Activated CD8-positive, alpha-beta T cell treated with anti-CD3 and anti-CD28 coated beads, Interleukin-2, amount 10 ng/mL, durations not matched to agents 7 days and 5 days (primary cell): ENCODE measurements at places on chromosomes 7 and 10.

- no peak for DNase-seq
Measured at GRCh38 chr10:131211559-131211958, 100.0 kb downstream of the TCERG1L start.

- no peak for DNase-seq
Measured at GRCh38 chr7:143068446-143068845, 16.3 kb downstream of the OR6V1 start.

DNA sequence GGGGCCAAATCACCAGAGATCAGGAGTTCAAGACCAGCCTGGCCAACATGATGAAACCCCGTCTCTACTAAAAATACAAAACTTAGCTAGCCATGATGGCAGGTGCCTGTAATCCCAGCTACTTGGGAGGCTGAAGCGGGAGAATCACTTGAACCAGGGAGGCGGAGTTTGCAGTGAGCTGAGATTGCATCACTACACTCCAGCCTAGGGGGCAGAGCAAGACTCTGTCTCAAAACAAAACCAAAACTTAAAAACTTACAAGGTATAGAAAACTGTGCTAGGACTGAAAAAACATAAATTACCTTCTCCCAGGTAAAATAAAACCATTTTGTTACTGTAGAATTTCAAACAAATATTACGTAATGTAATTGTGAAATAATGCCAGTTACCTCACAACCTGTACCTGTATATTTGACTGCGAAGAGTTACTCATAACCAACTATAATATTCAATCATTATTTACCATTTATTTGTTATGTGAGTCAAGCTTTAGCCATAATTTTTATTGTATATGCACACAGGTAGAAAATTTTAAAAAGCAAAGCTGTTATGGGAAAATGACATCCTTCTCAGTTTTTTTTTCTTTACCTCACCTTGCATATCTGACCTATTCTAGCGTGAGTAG, 180.9 kb downstream of the SEMA3A start:
- no peak for DNase-seq

GRCh38 chr7:108805808-108806397, 236.2 kb downstream of the DNAJB9 start:
- DNase-seq: no peak

GRCh38 chr7:126818393-126819196, 434.1 kb downstream of the GRM8 start:
- no peak for DNase-seq

DNA sequence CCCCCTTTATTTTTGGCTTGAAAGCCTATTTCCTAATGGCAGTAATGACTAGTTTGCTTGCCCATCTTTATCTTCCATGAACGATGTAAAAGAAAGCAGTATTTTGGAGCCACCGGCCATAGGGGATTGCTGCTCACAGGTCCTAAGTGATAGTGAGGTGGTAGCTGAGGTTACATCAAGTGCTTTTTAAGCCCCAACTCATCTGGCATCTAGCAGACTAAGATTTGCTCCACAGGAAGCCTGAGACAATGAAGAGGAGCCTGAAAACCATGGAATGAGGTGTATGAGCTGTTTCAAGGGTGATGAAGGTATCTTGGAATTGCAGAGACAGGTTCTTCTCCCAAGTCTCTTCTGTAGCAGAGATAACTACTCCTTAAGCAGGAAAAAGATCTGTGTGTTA, 496.3 kb downstream of the XPNPEP1 start:
- no peak for DNase-seq

DNA sequence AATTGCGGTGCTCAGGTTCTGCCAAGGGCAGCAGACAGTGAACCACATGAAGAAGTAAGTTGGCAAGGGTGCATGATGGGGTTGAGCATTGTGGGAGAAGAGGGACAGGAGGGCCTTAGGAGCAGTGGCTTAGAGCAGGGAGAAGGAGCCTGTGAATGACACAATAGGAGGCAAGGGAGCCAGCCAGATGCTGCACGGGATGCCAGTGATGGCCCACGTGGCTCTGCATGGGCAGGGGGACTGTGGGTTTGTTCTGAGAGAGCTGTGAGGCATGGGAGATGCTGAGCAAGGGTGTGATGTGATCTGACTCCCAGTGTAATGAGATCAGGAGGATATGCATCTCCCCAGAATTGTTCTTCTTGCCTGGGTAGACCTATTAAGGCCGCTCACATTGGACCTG, 60.9 kb downstream of the C10orf90 start:
- DNase-seq: no peak

GRCh38 chr7:134505856-134506255, 21.5 kb upstream of the AKR1B10 start:
- no peak for DNase-seq

DNA sequence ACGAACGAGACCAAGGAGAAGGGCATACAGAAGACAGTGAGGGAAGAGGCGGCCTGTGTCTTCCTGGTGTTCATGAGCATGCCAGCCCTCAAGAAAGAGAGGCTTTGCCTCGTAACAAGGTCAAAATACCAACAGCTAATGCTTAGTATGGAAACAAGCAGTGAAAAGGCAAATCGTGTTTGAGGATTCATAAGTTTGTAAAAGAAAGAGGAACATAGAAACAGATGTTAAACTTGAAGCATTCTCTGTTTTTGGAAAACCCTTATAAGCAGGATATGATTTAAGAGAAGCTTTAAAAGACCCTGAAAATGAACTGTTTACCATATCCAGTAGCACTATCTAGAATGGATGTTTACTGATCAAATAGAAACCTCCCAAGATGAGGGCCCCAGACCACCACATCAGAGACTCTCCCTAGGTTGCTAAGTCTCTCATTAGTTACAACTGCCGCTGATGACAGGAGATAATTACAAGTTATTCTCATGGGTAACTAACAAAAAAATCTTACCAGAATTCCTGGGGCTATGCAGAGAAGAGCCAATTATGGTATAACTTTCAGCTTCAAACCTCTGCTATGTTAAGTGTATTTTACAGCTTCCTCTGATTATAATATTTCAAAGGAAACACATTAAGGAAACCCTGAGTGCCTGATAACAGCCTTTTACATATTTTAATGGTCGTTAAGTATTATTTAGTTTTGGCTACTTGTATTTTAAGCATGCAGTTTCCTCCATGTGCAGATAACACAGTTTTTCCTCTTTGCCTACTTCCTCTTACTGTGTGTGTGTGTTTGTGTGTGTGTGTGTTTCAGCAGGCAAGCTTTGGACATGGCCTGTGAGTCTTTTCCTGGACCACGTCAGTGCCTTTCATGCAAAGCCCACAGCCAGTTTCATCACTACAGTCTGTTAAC, 17.9 kb downstream of the JCAD start:
- DNase-seq: no peak

DNA sequence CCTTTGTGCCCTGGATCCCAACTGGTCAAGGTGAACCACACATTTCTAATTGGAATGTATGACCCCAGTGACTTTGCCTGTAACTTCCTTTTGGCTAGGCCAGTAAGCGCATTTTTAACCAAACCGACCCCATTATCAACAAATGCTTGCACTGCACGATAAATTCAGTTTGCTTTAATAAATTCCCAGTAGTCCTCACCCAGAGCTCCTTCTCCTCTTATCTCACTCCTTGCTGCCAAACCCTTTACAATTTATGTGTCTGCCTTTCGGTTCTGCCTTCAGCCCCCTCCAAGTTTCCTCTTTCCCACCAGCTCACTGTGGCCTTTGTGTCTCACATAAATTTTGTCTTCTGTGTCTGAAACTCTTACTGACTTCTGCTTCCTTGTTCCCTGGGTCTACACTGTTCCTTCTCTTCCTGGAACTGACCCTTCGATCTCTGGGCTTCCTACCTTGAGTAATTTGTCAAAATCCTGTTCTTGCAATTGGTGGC, 59.0 kb downstream of the TBXAS1 start:
- no peak for DNase-seq

- DNase-seq: no peak
Measured at GRCh38 chr10:31112961-31113360, 81.3 kb upstream of the ZNF438 start.

DNA sequence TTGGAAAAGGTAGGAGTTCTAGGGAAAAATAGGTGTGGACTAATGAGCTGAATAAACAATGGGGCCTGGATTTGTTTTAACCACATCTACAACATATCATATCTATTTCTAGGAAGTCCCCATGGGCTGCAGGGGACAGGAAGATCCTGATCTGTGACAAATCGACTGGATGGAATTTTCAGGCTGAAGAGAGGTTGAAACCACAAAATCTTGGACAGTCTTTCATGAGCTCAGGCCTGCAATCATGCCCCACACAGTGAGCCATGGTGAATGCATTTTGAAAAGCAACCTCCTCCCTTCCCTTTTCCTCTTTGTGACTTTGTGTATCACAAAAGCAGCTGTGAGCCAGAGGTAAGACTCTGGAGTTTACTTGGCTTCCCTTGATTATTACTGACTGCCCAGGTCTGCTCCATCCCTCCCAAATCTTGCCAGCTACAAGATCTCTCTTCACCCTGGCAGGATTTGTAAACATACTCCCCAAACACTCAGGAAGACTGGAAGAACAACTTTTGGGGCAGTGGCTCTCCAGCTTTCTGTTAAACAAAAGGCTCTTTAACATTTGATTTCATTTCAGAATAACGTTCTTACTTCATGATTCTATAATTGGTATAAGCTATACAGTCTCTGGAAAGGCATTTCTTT, 66.4 kb downstream of the ASAH2B start:
- no peak for DNase-seq

DNA sequence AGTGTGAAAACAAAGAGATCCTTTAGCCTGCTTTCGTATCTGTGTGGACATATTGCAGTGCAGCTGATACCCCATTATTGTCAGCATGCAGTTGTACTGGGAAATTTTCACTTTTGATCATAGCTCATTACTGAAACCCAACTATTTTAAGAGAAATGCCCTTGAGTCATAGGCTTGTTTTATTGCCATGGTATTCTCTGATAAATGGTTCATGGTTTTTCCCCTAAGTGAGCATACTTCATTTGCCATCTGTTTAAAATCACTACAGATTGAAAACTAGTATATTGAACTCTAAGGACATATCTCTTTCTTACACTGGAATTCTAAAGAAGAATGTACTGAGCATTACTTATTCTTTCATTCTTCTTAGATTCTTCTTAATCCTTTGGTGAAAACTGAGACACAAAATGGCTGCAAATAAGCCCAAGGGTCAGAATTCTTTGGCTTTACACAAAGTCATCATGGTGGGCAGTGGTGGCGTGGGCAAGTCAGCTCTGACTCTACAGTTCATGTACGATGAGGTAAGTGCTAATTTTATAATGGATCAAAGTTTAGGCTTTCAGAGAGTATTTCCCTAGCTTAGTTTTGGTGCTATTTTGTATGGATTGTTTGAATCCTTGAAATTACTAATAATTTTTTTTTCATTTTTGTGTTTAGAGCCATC, 63.0 kb downstream of the RALA start:
- no peak for DNase-seq

GRCh38 chr7:134957005-134957404, 29.3 kb upstream of the AGBL3 start:
- DNase-seq: no peak

GRCh38 chr10:11472158-11472753, 139.2 kb downstream of the USP6NL start:
- DNase-seq: peak; percentile 79

- no peak for DNase-seq
Measured at GRCh38 chr10:62805231-62806099, 945 bp downstream of the ADO start.

- no peak for DNase-seq
Measured at GRCh38 chr10:34719328-34719727, 95.8 kb downstream of the PARD3 start.

DNA sequence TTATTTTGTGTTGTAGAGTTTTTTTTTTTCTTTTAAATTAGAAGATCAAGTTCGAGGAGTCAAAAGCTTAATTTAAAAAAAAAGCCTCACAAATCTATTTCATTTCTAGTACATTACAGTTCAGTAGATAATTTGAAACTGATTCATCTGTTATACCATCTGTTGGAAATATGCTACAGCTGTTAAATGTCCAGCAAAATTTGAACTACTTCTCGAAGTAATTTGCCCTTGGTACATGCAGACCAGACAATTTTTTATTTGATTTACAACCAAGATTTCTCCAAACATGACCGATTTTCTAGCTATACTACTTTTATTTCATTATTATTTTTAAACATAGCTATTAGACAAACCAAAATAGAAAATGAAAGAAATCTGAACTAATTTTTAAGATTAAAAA, 647.9 kb downstream of the CNTNAP2 start:
- no peak for DNase-seq

DNA sequence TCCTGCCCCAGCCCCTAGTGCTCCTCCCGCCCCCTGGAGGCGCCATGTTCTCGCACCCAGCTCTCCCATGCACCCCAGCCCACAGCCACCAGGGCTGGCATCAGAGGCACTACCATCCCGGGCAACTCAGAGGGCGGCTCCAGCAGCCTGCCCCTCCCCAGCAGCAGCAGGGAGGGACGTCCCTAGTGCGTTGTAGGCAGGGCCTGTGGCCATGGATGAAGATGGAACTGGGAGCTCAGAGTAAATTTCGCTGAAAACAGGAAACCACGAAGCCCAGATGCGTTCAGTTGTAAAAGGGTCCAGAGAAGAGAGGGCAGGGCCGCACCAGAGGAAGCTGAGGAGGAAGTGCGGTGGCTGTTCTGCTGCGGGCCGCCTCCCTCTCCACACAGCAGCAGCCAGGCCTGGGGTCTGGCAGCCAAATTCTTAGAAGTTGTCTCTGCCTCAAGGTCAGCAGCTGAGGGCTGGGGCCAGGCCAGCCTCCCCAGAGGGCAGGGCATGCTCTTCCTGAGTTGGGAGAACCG, 24.6 kb downstream of the VSIR start:
- DNase-seq: peak; percentile 94

DNA sequence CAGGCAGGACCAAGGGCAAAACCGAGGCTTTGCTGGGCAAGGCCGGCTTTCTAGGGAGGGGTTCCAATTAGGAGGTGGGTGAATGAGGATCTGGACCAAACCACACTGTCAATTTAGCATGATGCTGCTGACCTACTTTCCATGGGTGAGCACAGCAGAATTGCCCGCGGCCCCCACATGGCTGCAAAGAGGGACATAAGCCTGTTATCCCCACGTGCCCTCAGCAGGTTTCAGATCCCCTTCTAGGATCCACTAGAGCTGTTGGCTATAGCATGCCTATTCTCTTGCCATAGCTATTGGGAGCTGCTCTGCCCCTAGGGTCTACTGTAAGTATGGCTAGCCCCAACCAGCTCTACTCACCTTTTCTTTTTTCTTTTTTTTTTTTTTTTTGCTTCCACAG, 102.8 kb downstream of the COL13A1 start:
- no peak for DNase-seq

DNA sequence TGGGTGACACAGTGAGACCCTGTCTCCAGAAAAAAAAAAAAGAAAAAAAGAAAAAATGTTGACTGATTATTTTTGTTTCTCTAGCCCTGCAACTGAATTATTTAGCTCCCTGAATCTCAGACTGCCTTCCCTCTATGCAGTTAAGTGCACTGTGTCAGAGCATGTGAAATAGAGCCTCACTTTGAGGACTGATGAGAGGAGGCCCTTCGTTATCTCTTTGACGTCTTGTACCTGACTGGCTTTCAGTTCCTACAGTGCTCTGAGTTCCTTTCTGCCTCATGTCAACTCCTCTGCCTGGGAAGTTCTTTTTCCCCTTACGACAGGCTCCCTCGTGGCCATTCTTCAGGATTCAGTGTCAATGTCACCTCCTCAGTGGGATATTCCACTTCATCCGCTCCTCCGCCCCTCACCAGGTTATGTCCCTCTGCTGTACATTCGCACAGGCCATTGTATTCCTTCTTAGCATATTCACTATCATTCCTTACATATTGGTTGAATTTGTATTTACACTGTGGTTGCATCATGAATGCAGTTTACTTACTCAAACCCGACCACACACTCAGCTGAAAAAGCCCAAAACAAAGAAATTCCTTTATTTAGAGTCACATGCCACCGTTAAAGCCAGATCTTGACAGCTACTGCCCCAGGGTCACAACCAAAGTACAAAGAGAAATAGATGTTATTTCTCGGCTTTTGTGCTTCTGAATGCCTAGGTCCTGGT, 18.1 kb upstream of the CAMK2G start:
- no peak for DNase-seq

GRCh38 chr7:47479821-47480575, 101.9 kb downstream of the TNS3 start:
- DNase-seq: no peak
